Activated T-helper 1 cell treated with anti-CD3 and anti-CD28 coated beads, Interleukin-2, amount 50 U/mL, for 16 hours (primary cell): ENCODE measurements at places on chromosomes 2 and 18.

DNA sequence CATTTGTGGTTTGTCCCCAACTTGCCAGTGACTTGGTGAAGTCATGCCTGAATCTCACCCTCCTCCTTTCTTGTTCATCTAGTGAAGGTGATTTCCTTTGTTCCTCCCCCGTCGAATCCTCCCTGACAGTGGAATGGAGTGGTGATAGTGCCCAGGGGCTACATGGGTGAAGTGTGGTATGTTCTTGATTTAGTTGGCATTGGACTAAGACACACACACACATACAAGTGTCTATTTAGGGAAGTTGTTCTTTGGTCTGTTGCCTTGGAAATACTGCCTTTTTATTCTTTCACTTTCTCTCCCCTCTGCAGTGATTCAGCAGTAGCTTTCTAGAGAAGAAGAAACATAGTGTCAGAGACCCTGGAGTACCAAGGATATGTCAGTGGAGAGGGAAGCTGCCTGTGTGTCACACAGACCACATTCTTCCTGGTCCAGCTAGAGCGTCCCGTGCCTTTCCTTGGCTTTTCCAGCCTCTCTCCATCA, 10.9 kb downstream of the INPP4A start:
- DNase-seq, result no peak

DNA sequence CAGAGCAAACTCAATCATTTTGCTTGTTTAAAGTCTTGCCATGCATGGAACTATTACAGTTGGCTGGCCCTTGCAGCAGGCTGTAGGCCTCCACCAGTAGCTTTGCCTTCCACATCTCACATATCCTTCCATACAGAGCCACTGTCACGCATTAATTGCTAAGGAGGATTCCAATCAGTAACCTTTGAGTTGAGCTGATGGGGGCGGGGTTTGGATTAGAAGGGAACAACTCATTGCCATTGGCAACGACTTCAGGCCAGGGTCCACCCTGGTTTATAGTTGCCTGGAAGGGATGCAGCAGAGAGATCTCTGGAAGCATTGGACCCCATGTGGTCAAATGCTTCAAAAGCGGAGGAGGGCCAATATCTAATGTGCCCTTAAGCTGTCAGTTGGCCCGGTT, 63.3 kb upstream of the TTC39C start:
- DNase-seq, result no peak

DNA sequence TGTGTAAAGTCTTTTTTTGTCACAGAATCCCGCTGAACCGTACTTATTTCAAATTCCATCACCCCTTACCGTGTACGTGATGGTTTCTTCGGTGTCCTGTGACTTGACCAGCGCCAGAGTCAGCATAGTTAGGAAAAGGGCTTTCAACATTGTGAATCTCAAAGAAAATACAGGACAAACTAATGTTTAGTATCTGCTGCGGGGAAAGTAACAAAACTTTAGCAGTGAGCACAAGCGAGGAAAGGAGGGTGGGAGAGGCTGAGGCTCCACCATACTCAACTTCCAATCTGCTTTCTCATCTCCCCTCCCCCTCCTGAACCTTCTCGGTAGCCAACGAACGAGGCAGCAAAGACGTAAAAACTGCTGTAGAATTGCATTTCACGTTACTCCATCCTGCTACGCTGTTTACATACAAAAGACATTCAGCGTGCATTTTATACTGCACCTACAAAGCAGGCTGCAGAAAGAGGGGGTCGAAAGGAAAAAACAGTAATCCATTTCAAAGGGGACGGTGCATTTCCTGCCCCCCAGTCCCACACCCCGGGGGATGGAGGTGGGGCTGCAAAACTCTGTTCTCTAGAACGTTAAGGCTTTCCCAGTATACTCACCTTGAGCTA, 1.2 kb downstream of the EFEMP1 start:
- DNase-seq, result no peak

DNA sequence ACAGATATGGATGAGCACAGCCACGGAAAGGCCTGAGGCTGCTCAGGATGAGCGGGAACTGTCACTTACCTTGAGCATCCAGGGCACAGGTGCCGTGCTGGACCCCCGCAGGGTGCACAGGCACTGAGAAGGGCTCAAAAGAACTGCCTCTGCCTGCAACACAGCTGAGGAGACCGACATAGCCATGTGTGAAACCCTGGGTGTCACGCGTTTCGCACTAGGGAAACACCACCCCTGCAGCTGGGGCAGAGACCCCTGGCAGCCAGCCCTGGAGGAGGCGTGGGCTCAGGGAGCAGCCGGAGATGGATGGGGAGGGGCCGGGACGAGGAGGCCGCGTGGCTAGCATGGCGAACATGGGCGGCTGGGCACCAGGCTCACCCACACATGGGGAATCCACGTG, 228.9 kb downstream of the EIPR1 start:
- no peak for DNase-seq

GRCh38 chr18:74709452-74709851, 111.8 kb downstream of the ZNF407 start:
- no peak for DNase-seq

- DNase-seq, result no peak
These were observed 1584.3 kb upstream of the ACVR2A start for GRCh38 chr2:146260551-146260950.

DNA sequence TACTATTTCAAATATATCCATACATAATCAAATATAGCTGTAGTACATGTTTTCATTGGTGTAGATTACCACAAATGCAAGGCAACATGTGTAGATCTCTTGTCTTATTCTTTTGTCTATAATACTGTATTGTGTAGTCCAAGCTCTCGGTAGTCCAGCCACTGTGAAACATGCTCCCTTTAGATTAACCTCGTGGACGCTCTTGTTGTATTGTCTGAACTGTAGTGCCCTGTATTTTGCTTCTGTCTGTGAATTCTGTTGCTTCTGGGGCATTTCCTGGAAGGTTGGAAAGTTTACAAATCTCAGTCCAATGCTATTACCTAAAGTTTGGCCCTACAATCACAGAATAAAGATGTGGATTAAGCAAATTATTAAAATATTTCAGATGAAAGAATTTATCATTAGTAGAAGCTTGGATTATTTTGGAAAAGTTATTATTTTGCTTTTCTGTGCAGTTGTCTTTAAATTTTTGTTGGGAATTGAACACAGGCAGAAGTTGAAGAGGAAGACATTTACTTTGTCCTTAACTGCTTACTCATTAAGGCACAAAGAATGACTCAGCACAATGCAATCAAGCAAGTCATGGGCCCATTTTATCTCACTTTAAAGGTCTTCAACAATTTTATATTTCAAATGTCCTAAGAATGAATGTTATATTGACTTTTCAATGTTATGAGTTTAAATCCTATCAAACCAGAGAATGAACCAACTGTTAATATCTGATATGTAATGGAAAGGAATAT, 103.4 kb upstream of the CAVIN2 start:
- no peak for DNase-seq
